ENCODE measurements at places on chromosomes 3 and 15.
A peak's percentile ranks its signal among the peaks of the same experiment; 100 is the strongest.

- DNase-seq = peak; percentile 34
Measured at GRCh38 chr3:16305111-16305541, 40.1 kb downstream of the OXNAD1 start.

DNA sequence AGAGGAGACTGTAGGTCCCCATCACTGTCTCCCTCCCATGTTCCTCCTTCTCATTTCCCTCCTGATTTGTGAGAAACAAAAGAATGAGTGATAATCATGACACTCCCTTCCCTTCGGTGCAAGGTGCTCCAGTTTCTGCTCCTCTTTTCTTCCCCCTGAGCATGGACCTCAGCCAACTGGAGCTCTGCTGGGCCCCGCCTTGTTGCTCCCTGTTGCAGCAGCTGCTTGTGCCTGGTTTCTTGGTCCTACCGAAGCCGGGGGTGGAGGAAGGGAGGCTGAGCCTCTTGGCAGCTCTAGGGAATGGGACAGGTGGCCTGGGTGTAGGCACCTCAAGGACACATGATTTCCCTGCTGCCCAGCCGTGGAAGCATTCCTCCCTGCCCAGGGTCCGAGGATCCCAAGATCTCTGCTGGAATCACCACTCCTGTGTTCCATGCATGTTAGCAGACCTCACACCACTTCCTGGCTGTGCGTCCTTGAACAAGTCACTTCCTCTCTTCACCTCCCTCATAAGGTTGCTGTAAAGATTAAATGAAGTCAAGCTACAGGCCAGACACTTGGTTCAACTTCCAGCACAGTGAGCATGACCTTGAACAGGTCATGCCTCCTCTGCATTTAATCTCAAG is 131.6 kb upstream of the ABHD17C start:
- DNase-seq = no peak

- DNase-seq = no peak
Measured at GRCh38 chr15:57356636-57357035, 19.7 kb upstream of the CGNL1 start.

GRCh38 chr3:141306922-141307321 is 61.4 kb upstream of the ZBTB38 start:
- DNase-seq = no peak

GRCh38 chr15:63370764-63371163 is 10.9 kb downstream of the CA12 start:
- no peak for DNase-seq

DNA sequence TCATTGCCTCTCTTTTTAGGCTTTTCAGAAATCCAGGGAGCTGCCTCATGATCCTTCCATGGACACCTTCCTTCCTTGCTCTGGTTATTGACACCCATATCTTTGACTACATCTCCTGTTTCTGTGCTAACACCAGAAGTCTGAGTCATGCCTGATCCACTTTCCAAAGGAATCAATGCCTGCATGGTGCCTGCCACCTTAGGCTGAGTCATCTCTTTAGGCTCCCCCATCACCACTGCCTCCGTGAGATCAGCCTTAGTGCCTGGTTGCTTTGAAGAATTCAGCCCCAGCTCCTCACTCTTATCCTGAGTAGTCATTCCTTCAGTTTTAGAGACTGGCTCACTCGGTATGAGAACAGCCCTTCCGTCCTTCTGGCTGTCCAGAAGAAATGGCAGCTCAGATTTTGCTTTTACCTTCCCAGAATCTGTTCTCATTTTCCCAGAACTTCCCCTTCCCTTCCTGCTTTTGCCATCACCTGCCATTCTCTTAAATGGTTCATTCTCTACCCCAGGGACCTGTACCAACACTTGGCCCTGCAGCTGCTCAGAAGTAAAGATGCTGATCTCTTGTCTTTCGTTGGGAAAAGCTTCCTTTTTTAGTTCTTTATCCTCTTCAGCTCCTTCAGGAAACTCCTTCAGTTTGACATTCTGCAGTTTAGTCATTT is 105.3 kb downstream of the MAP4 start:
- no peak for DNase-seq

DNA sequence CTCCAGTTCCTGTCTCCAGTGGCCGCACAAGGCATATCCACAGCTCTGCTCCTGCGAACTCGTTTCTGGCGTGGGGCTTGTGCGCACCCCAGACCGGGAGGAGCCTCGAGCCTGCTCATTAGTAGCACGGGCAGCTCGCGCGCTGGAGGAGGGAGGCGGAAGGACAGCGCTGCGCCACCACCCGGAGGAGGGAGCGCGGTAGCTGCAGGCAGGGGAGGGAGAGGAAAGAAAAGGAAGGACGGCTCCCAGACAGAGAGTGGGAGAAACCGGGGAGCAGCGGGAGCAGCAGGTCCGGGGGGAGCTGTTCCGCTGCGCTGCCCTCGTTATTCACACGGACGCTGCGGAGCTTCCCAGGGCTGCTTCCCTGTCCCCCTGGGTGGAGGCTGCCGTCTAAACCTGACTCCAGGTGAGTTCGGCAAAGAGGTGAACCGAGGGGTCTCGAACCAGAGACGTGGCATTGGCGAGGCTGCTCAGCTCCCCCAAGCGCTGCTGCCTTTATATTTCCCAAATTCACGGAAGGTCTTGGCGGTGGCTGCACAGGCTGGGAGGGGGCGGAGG is 121.3 kb upstream of the ZNF717 start:
- no peak for DNase-seq
